ENCODE measurements at places on chromosomes 16 and 17.
A peak's percentile ranks its signal among the peaks of the same experiment; 100 is the strongest.

DNA sequence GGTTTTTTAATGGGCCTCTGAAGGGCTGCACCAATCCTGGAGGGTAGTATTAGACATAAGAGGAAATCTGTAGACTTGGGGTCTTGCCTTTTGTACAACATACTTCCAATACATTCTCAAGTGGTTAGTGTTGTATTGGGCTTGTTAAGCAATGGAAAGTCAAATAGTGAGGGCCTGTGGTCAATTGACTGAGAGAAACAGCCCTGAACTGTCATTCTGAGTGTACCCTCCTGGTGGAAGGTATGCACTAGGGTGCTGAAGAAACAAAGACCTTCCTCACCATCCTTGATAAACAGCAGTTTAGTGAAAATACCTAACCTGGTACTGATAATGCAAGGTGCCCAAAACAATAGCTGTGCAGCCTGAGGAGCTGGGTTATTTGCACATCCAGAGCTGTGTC, 22.2 kb downstream of the OR2C1 start:
- DNase-seq = no peak

DNA sequence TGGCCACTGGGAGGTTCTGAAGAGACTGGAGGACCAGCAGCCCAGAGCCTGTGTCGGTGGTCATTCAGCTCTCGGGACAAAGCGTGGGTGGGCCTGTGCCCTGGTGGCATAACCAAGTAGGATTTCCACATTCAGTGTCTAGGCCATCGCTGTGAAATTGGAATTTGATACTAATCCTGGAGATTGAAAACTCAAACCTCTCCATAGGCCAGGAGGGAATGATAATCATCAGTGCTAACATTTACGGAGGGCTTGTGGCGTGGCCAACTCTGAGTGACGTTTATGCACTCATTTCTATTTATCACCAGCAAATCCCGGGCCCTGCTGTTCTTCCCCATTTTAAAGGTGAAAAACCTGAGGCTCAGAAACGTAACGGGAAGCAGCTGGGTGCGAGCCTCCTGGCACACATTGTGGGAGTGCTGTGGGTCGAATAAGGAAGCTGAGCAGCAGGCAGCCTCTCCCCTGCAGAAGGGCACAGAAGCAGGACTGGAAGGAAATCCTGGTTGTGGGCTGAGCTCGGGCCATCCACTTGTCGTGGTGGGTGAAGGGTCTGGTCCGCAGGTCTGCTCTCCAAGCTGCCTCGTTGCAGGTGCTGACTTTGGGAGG, 33.1 kb downstream of the RAI1 start:
- no peak for DNase-seq

- no peak for DNase-seq
Measured at GRCh38 chr16:69522732-69523404, 42.9 kb upstream of the NFAT5 start.

GRCh38 chr16:70152578-70153302, 20.8 kb upstream of the CLEC18C start:
- DNase-seq = no peak

DNA sequence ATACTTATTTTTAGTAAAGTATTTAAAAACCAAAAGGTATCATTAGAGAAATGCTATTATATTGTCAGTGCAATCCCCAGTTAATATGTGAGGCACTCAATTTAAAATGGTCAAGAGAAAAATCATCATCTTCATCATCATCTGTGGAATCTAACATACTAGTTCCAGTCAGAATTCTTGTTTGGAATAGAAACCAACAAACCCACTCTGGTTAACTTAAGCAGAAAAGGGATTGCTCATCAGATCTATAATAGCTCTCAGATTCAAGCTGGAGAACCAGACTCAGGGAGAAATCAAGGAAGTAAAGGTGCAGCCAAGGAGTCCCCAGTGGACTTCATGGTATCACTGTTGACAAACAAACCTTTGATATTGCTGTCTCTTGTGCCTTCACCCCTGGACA, 43.7 kb upstream of the KCNJ16 start:
- DNase-seq = no peak

GRCh38 chr16:86046667-86047270, 147.8 kb downstream of the IRF8 start:
- DNase-seq = no peak

DNA sequence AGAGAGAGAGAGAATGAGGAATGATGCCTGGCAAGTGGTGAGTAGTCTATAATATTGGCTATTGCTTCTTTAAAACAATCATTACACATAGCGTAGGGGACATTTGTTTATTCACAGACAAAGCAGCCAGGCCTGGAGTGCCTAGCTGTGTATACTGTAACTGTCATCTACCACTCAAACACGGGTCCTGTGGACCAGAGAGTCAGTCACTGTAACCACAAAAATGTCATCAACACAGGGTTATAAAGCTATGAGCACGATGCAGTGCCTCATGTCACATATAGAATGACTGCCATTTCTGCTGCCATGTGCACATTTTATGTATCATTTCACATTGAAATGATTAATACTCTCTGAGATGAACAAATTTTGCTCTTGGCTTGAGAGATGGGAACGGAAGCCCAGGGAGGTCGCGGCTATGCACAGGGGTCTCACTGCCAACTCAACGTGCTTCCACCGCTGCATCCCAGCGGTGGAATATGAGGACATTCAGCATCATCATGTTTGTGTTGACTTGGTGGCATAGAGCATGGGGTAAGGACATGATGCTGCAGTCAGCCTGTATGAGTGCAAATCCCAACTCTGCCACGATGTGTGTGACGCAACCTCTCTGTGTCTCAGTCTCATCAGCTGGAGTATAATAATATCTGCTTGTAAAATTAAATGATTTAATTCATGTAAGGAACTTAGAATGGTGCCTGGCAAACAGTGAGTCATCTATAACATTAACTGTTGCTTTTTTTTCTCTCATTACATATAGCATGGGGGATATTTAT, 3.3 kb downstream of the MT1H start:
- peak; percentile 81 for DNase-seq

- DNase-seq = peak; percentile 27
Measured at GRCh38 chr17:47246120-47246519, 7.5 kb upstream of the ITGB3 start.

DNA sequence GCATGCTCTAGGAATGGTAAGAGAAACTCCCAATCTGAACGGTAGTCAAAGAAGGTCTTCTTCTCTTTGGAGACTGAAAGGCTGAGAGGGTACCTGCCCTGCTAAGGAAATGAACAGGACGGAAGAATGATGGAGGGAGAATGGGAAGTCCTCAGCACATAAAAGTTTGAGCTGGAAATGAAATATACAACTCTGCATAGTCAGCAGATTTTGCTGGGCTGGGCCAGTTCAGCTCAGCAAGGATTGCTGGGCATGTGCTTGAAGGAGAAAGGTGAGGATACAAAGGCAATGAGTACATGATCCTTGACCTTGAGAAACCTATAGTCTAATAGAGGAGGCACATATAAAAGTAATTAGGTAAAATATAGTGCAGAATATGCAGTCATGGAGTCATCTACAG, 669.3 kb downstream of the MAF start:
- no peak for DNase-seq

DNA sequence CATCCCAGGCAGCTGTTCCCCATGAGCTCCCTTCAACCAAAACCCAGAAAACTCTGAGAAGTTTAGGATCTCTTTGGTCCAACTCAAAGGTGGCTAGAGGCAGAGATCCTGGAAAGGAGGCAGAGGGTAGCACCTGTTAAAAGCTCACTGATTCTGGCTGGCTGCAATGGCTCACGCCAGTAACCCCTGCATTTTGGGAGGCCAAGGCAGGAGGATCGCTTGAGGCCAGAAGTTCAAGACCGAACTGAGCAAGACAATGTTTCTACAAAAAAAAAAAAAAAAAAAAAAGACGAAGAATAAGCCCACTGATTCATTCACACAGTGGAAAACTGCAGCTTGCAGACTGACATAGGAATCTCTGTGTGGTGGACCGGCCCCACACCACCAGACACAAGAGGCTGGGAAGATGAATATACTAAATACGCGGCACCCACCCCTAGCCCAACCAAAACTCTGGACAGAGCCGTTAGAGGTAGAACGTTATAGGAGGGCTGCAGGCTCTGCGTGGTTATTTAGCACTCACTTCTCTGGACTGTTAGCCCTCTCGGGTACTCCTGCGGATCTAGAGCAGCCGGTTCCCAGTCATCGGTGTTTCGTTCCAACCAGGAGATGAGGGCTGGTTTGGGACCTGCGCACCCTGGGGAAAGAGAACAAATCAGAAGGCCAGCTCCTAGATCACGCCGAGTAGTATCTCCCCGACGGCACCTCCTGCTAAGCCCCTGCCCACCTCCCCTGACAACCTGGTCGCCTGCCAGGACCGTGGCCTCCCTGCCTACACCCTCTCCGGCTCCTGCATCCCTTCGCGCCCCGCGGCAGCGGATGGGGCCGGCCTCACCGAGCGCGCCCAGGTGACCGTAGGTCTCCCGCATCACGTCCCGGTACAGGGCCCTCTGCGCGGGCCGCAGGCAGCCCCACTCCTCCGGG, 925 bp downstream of the ZNF689 start:
- no peak for DNase-seq
